ENCODE measurements at places on chromosomes 4 and X.
A peak's percentile ranks its signal among the peaks of the same experiment; 100 is the strongest.

DNA sequence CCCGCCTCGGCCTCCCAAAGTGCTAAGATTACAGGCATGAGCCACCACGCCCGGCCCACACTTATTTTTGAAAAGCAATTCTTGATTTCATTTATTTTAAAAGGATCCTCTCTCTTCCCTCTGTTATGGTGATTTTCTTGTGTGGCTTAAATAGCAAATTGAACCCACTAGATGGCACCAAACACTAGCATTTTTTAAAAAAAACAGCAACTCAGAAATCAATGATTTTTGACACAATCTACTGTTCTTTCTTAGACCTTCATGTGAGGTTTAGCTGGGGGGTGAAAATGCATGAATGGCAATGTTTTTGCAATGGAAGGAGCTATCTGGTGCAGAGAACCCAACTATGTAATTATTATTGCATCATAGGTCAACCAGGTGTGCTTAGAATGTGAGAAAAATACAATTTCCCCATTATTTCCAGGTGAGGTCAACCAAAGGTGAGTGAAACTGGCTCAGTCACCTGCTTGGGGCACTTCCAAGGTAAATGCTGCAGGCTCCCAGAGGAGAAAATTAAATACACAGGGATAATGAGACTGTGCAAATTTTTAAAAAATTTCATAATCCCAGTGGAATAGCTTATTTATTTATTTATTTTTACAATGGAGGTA is 226.7 kb upstream of the PRKX start:
- peak; percentile 67 for DNase-seq

- no peak for DNase-seq
Measured at GRCh38 chrX:148672517-148672916, 172.1 kb downstream of the AFF2 start.

DNA sequence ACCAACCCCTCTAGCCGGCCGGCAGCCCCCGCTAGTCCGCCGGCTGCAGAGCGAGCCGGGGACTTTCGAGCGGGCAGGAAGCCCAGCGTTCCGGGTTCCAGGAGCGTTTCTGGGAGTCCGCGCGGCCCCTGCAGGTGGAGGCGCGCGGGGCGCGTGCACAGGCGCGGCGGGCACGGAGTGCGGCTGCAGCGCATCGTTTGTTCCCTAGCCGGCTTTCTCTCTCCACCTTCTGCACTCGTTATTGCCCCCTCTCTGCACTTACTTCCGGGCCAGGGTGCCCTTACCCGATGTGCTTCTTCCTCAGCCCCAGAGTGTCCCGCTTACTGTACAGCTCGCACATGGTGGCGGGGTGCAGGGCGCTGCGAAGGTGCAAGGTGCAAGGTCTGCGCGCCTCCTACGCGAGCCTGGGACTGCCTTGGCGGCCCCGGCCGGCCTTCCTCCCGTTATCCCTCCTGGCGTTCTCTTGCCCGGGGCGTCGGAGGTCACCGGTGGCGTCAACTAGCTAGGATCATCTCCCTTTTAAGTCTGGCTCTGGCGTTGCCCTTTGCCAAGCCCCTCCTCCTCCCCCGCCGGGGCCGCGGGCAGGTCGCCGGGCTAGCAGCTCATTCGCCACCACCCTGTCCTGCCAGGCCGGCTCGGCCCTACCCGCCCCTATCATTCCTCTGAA is at the start of gene ETNPPL:
TSS of gene ETNPPL (minus strand) at position 495 of the 667 bp plus-strand sequence. CDS start at position 340, 155 bp downstream.
- DNase-seq, result no peak

- no peak for DNase-seq
Measured at GRCh38 chr4:116118221-116118620, 967.2 kb downstream of the TRAM1L1 start.

- no peak for DNase-seq
Measured at GRCh38 chr4:76923619-76924357, 25.8 kb upstream of the SEPTIN11 start.

DNA sequence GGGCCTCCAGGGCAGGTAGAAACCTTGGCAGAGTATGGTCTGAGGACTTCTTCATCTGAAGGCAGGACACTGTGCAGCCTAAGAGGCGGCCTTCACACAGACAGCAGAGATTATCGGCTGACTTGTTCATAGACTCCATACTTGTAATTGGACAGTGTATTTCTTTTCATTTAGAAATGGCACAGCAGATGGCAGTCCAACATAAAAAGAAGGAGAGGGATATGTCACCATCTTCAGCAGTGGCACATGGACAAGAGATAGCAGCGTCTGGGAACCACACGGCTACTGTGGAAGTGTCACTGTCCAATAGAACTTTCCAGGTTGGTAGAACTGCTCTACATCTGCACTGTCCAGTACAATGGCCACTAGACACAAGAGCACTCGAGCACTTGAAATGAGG is 21.7 kb upstream of the GEMIN8 start:
- DNase-seq, result no peak

- DNase-seq, result no peak
Measured at GRCh38 chr4:20281453-20281852, 29.7 kb downstream of the SLIT2 start.

GRCh38 chr4:127843704-127844600 is 36.7 kb upstream of the PLK4 start:
- no peak for DNase-seq

DNA sequence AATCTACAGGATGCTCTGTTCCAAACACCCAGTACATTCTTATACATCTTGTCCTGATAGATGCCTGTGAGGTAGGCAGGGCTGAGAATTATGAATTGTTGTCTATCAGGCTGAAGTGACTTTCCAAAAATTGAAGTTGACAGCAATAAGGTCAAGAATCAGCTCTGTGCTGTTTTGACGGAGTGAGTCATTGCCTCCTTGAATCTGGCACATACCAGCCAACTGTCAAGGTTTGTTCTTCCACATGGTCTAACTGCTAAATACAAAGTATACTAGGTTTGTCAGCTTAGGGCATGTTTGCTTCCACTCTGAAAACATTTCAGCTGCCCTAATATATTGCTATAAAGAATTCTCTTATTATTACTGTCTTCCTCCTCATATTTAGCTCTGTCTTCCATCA is 32.3 kb downstream of the SH3RF1 start:
- DNase-seq, result no peak

DNA sequence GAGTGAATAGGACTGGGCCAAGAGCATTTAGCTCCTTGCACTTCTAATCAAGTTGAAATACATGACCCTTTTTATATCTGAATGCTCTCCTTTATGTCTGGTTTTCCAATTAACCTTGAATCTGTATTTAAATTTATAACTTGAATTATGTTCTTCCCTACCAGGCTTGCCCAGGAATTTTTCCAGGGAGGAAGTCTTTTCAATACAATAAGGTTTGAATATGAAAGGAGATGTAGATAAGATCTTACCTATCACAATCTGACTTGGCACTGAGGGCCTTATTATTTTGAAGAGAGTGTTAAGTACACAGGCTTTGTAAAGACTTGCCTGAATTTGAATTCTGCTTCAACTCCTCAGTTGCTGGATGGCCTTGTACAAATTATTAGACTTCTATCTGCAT is 555.7 kb downstream of the PCDH7 start:
- DNase-seq, result no peak

DNA sequence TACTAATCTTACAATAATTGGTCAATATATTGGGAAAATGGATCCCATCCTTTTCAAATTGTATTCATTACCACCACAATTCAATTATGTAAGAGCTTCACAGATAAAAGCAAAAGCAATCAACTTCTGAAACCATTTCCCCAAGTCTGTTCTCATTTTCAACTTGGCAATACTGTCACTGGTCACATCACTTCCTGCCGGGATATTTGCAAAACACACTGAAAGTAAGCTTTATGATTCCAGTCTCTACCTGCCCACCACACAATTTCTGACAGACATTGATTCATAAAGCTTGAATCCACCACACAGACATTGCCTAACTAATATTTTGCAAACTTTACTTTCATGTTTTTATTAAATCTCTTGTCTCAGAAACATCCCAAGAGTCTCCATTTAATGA is 53.6 kb downstream of the LIN54 start:
- no peak for DNase-seq

- peak; percentile 18 for DNase-seq
Measured at GRCh38 chr4:113587640-113588275, 173.8 kb downstream of the CAMK2D start.

Measured in NCI-H1417 (cell line).